ENCODE measurements at places on chromosomes 4 and X.

- DNase-seq: no peak
Measured at GRCh38 chr4:131974730-131975129, 1174.4 kb upstream of the PCDH10 start.

DNA sequence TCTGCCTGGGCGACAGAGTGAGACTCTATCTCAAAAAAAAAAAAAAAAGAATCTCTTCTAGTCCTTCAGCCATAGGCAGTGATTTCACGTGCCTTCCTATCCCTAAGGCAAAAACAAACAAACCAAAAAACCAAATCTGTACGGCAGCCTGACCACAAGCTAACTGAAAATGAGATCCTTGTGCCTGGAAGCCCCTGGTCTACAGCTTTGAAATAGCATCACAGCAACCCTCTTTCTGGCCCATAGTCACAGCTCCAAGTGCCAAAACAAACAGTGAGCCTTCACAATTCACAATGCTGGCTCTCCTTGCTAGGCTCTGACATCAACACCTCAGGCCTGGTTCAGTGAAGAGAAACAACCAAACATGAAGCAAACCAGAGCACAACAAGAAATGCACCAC lies 46.1 kb downstream of the TMEM150C start:
- peak; percentile 24 for DNase-seq

DNA sequence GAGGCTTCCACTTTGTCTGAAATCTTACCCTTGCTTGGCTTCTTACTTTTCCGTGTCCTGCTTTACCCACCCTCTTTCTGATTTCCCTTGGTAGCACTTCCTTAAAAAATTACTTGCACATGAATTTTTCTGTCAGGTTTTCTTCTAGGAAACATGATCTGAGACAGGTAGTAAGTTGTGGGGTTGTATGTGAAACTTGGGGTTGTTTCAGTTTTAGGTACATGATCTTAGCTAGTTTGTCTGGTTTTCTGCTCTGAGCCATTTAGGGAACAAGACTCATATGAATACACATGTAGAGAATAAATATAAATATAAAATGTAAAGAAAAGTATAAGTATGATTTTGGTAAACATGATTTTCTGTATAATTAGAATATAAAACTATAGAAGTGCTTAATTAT lies 17.4 kb upstream of the ARMCX2 start:
- no peak for DNase-seq

DNA sequence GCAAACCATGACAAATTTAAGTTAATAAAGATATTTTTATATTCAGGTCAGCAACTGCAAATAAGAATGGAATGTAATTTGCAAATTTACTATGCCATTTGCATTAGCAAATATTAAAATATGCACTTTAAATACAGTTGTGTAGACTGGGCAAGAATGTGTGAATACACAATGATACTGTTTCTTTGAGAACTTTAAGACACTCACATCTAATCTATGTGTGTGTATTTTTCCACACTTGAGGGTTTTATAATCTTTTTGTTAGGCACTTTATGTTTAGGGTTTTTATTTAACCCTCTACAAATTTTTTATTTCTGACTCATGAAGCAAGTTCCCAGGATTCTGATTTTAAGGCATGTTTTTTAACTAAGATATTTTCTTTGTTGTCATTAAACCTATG lies 23.9 kb upstream of the NDNF start:
- no peak for DNase-seq

- DNase-seq: no peak
Measured at GRCh38 chr4:15793506-15794363, 15.6 kb downstream of the CD38 start.

- no peak for DNase-seq
Measured at GRCh38 chrX:18624599-18624998, 47.3 kb downstream of the RS1 start.

GRCh38 chr4:7187168-7187535 lies 5.2 kb upstream of the SORCS2 start:
- no peak for DNase-seq

DNA sequence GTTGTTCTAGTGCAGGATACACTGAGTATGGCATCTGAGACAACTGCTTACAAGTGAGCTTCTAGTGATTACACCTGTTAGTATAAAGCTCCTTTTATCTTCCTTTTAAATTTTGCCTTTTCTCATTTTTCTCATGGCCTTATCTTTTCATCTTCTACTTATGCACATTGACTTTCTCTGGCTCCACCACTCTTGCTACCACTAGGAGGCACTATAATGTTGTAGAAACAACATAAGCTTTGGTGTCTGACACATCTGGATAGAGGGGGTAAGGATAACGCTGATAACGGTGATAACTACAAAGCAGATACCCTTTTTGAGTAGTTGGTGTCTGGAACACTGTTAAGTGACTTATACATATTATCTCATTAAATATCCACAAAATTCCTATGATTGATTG lies 187.4 kb upstream of the TEX13C start:
- DNase-seq: no peak

DNA sequence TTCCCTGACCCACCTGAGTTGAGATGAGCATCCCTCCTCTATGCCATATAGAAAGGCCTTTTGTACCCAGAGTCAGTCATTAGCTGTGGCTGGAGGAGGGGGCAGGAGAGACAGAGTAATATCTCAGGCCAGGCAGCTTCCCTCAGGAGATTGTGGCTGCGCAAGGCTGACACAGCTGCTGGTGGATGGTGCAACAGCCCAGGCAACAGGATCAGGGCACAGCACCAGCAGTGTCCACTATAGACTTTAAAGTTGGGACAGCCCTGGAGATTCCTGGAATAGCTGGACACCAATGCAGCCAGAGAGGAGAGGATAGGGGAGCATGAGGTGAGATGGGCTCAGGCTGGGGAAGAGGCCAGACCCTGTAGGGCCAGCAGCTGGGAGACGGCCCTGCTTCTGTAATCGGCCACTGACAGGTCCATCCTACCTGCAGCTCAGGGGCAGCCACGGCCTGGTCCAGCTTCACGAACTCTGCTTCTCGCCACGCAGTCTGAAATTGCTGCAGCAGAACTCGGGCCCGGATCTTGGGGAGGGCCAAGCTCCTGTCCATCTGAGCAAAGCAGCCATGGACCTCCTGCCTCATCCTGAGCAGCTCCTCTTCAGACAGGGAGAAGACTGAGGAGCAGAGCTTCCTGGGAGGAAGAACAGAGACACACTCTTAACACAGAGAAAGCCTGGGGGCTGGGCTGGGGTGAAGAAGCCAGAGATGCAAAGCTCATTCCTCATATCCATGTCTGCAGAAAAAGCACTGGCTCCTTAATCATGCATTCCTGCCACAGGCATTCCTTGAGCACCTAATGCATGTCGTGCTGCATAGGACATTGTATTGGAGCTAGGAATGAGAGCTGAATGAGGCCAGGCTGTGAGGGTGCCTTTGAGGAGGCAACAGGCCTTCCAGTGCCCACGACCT lies 90.1 kb downstream of the EVC2 start:
- DNase-seq: no peak

DNA sequence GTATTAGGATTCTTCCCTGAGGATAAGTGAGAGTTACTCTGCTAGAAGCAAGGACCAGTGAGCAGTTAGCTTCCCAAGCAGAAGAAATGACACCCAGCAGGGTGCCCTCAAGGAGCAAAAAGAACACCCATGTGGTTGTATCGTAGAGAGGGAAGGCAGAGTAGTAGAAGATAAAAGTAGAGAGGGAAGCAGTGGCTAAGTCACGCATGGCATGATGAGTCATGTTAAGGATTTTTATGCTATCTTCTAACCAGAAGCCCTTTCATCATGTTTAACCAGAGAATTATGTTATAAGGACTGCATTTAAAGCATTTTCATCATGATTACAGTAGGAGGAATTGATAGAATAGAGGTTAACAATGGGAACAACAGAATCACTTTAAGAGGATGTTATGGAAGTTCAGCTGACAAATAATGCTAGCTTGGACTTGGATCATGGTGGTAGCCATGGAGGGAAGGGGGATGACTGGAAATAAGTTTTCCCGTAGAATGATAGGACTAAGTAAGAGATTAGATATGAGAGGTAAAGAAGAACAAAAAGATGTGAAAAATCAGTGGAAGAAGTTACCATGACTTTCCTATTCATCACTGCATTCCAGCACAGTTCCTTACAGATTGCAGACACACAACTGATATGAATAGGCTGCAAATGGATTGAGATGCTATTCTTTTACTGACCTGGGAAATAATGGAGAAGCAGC lies 383.5 kb upstream of the INTU start:
- peak; percentile 57 for DNase-seq

GRCh38 chrX:111743316-111743715 lies 62.3 kb downstream of the ALG13 start:
- no peak for DNase-seq

Data from ELR (cell line).